Stimulated activated CD4-positive, alpha-beta T cell treated with anti-CD3 and anti-CD28 coated beads, Interleukin-1b, Interleukin-23, amount 100 ng/mL, for 48 hours (primary cell): ENCODE measurements at places on chromosomes 7 and 10.

DNA sequence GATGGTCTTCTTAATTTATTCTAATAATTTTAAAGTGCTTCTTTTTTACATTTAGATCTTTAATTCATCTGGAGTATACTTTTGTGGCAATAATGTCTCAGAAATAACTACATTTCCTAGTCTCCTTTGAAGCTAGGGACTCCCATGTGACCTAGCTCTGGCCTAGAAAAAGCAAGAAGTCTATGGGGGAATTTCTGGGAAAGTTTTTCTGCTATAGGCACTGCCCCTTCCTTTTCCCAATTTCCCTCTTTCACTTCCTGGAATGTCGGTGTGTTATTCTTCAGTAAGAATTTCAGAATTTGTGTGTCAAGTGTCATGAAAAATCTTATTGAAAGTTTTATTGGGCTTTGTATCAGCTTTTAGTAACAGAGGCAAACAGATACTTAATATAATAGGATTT lies 94.6 kb upstream of the LRRC4 start:
- no peak for DNase-seq

- no peak for DNase-seq
Observed at GRCh38 chr10:24277771-24278170, 68.8 kb downstream of the KIAA1217 start.

- DNase-seq = no peak
Observed at GRCh38 chr7:108503112-108504026, 22.6 kb downstream of the PNPLA8 start.

DNA sequence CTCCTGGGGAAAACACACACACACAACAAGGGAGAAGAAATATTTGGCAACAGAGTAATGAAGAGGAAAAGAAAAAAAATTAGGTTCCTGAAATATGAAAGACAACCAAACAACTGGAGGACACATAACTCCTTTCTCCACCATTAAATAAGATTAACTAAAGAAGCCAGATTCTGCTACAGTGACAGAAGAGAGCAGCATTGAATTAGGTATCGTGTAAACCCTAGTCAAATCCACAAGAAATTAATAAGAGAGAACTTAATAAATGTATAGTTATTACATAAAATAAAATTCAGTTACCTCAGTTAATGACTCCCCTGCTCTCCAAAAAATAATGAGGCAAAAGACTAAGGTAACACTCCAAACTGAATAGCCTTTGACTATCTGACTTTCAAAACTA lies 306.7 kb downstream of the CRPPA start:
- no peak for DNase-seq

- DNase-seq = no peak
Observed at GRCh38 chr7:38773430-38773829, 135.6 kb downstream of the VPS41 start.

- no peak for DNase-seq
Observed at GRCh38 chr7:54015251-54015650, 526.9 kb upstream of the VSTM2A start.

GRCh38 chr7:37694208-37695094 lies 10.9 kb downstream of the GPR141 start:
- DNase-seq = no peak

- DNase-seq = no peak
Observed at GRCh38 chr10:132449051-132449810, 52.2 kb downstream of the PWWP2B start.

DNA sequence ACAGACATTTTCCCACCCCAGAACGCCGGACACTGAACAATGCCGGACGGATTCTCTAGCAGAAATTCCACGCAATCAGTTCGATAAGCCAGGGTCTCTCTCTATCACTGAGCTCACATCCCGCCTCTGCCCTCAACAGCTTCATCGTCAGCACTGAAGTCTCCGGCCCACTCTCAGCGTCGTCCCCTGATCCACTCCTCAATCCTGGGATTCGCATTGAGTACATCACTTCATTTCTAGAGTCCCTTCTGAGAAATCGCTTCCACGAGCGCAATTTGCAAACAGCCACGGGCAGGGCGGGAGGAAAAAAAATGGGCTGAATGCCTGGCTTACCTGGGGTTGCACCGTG lies 365 bp downstream of the YME1L1 start:
- peak; percentile 17 for DNase-seq

GRCh38 chr7:41916450-41916927 lies 213.6 kb upstream of the INHBA start:
- no peak for DNase-seq

- no peak for DNase-seq
Observed at GRCh38 chr10:5509236-5509635, 9.9 kb upstream of the CALML5 start.

GRCh38 chr7:110685899-110686298 lies 405.0 kb upstream of the LRRN3 start:
- DNase-seq = no peak
